Cerebellar cortex (tissue), 1 donor: ENCODE measurements at places on chromosomes 5 and 9.

GRCh38 chr5:3595006-3595961 is at the start of gene IRX1:
TSS of gene IRX1 (plus strand) at chr5:3595832. CDS start at chr5:3596106, 274 bp downstream.
- DNase-seq, result no peak

DNA sequence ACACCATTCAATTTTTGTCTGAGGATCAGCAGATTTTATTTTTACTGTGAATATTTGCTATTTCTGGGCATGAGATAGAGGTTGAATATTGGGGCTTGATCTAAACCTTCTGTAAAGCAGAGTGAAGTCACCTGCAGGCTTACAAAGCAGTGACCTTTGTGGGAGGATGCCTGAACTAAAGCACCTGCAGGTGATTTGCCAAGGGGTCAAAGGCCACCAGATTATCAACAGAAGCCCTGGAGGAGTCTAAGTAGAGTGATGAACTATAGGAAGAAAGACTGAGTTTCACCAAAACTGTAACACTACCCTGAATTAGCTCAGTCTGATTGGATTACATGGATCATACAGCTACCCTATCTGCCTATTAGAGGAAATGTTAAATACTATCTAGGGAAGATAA is 144.3 kb upstream of the PRLR start:
- DNase-seq, result no peak

DNA sequence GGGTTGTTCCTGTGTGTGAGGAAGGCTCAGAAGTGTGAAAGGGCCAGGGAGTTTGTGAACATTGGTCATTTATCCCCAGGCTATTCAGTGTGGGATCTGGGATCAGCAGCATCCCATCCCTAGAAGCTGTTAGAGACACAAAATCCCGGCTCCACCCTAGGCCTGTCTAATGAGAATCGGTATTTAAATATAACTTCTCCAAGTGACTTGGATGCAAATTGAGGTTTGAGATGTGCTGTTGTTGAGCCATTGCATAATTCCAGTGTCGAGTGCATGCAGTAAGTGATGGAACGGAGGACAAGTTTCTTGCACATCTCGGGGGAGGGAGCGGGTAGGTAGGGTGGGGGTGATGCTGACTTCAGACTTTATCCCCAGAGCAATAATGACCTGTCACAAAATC is 138.3 kb downstream of the FBXL7 start:
- DNase-seq, result no peak

- DNase-seq, result no peak
Measured at GRCh38 chr9:98105006-98105405, 14.0 kb downstream of the TRIM14 start.

- no peak for DNase-seq
Measured at GRCh38 chr5:127898551-127899213, 184.9 kb upstream of the SLC12A2 start.

DNA sequence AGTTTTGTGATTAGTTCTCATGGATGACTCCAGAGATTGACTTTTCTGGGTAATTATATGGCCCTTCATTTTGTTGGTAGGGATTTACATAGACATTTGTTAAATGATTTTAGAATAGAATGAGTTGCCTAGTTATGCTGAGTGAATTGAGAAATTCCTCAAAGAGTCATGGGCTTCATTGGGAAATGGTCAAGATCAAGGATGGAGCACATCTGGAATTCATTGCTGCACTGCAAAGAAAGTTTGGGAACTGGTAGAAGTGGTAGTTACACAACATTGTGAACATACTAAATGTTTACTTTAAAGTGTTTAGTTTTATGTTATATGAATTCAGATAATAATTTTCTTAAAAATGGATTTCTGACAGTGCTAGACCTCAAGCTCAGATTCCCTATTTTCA is 46.5 kb downstream of the PIP5K1B start:
- DNase-seq, result no peak

DNA sequence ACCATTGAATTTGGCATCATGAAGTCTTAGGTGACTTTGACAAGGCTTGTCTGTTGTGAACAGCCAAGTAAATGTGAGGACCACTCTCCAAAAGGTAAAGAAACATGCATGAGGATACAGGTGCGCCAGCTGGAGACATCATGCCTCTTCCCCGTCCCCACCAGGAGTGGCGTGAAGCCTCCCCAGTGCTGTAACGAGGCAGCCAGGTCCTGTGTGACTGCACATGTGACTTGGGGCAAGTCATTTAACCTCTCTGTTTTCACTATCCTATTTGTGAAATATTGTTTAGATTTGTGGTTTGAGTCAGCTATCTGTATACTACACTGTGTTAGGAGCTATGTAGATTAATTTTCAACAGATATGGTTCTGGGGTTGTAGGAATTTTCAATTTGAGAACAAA is 65.0 kb downstream of the DOCK8 start:
- DNase-seq, result no peak

GRCh38 chr9:128603697-128604096 is 51.3 kb downstream of the SPTAN1 start:
- no peak for DNase-seq

- no peak for DNase-seq
Measured at GRCh38 chr9:76616780-76617179, 147.5 kb upstream of the PCA3 start.

DNA sequence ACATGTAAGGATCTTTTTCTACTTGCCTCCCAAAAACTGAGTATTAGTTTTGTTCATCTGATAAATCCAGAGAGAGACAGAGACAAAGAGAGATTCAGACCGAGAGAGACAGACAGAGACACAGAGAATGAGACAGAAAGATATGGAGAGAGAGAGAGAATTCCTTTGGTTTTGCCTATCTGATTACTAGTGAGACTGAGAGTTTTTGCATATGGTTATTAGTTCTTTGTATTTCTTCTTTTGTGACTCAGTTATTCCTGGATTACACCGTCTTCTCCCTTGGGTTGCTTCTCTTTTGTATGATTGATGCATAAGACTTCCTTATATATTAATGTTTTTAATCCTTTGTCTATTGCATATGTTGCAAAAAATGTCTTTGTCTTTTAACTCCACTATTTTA is 91.2 kb upstream of the SPATA31C2 start:
- DNase-seq, result no peak

- no peak for DNase-seq
Measured at GRCh38 chr5:109784687-109785086, 95.0 kb downstream of the MAN2A1 start.

DNA sequence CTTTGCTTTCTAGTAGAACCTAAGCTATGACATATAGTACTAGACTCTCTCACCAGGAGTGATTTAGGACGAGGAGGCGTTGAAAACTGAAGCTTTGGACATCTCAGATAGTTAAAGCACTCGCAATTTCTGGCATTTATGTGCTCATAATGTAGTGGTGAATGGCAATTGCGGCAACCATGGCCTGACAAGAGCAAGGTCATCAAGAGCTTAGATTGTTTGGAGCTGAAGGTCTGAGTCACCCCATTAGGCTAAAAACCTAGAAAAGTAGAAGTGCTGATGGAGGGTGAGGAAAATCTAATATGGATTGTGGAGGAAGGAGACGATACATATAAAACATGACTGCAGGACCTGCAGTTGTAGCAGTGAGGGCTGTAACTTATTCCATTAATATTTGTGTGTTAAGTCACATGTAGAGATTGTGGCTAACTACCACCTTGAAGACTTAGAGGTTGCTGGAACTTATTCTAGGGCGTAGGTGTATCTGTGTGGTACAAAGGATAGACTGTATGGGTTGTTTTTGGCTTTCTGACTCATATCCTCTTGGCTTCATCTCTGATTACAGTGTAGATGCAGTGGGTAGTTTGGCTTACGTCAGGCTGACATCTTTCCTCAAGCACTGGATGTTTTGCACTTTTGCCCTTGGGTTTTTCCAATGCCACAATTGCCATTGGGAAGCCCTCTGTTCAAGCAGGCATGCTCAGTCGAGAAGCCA is 138.9 kb upstream of the CDKN2B start:
- DNase-seq, result no peak

- no peak for DNase-seq
Measured at GRCh38 chr9:129839324-129840023, 4.2 kb downstream of the USP20 start.

GRCh38 chr5:75152860-75153259 is 83.8 kb downstream of the ANKRD31 start:
- DNase-seq, result no peak

GRCh38 chr9:71762900-71763653 is 5.2 kb downstream of the CEMIP2 start:
- no peak for DNase-seq

GRCh38 chr5:167694325-167695147 is 596.9 kb upstream of the WWC1 start:
- DNase-seq, result no peak

DNA sequence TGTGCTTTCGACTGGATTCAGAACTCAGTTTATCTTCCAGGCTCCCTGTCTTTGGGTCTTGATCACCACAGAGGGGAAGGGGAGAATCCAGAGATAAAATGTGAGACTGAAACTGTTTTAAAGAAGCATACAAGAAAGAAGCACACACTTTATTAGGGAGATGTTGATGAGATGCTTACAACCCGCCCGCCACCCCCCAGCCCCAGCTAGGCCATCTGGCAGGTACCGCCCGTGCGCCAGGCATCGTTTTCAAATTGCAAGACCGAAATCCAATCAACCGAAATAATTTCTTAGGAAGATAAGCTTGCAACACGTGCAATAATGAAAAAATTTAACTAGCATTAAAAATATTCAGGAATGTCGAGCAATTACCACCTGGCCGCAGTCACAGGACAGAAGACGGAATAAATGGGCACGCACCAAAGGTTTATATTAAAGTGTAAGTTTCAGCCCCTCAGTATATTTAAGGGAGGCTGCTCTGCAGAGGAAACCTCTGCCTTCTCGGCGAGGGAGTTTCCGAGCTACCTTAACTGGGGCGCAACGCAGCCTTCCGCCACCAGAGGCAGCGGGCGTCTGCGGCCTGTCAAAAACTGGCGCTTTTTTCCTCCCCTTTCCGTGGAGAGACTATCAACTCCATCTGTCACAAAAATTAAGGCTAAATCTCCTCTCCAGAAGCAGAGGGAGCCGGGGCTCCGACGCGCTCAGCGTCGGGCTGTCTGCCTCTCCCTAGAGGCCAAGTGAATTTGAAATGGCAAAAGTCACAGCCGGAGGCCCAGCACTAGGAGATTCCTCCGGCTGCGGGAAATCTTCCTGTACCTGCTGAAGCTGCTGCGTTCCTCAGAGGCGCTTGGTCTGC is 996 bp upstream of the GAS1 start:
- DNase-seq, result peak; percentile 86

DNA sequence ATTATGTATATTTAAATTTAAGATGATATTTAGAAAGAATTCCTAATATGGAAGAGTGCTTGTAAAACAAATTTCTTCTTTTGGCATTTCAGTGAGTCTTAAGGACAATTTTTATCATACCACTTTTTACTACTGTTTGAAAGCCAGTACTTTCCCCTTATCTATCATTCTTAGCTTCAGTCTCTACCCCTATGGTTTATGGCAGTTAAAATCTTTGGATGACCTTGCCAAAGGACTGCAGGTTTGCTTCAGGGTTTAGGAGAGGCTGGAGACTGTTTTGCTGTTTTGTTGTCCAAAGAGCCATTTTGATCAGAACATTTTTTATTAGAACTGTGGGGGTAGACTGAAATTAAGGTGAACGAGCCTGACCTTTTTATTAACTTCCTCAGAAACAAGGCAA is 30.8 kb downstream of the SLC38A9 start:
- DNase-seq, result no peak

DNA sequence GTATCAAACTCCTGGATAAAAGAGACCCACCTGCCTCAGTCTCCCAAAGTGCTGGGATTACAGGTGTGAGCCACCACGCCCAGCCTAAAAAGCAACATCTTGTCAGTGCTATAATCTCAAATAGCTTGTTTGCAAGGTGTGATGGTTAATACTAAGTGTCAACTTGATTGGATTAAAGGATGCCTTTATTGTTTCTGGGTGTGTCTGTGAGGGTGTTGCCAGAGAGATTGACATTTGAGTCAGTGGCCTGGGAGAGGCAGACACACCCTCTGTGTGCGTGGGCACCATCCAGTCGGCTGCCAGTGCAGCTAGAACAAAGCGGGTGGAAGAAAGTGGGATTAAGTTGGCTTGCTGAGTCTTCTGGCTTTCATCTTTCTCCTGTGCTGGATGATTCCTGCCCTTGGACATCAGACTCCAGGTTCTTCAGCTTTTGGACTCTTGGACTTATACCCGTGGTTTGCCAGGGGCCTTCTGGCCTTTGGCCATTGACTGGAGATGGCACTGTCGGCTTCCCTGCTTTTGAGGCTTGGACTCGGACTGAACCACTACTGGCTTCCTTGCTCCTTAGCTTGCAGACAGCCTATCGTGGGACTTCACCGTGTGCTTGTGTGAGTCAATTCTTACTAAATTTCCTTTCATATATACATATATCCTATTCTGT is 28.1 kb downstream of the TARS1 start:
- no peak for DNase-seq

DNA sequence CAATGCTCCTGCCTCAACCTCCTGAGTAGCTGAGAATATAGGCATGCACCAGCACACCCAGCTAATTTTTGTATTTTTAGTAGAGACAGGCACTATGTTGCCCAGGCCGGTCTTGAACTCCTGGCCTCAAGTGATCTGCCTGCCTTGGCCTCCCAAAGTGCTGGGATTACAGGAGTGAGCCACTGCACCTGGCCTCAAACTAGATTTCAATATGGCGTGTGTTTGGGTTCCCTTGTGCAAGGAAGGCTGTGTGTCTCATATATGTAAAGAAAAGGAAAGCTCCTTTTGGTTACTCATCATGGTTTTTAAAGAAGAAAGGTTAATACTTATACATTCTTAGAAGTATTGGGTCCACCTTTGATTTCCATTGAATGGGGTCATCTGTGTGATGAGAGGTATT is 70.7 kb downstream of the ANKRD33B start:
- no peak for DNase-seq

GRCh38 chr5:138568061-138568824 is 7.0 kb downstream of the HSPA9 start:
- DNase-seq, result no peak

DNA sequence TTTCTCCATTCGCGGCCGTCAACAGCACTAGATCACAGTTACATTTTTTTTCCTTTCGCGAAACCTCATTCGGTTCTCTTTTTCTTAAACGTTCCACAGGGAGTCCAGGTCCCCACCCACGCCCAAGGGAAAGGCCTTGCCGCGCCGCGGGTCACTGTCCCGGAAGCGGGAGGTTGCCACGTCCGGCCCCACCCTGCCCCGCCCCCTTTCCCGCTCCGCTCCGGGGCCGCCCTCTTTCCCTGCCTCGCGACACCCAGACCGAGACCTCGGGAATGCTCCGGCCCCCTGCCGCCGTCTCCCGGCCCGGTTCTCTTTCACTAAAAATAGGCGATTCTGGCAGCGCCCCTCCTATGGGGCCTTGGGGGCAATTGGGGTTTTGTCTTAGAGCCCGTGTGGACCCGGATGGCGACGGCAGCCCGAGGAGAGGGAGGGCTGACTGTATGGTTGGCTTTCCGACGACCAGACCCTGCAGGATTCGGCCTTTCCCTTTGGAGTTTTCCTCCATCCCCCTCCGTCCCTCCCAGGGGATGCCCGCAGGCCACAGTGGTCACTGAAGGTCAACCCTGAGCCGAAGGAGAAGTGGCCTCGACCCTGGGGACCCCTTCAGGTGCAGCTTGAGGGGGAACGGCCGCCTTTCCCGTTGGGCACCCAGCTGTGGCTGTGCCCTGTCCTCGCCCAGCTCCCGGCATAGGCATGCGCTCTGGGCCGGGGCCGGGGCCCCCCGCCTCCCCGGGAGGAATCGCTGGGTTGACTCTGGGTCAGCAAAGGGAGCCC is 2.8 kb upstream of the RACK1 start:
- DNase-seq, result peak; percentile 83
